ENCODE measurements at places on chromosomes 12 and 14.

DNA sequence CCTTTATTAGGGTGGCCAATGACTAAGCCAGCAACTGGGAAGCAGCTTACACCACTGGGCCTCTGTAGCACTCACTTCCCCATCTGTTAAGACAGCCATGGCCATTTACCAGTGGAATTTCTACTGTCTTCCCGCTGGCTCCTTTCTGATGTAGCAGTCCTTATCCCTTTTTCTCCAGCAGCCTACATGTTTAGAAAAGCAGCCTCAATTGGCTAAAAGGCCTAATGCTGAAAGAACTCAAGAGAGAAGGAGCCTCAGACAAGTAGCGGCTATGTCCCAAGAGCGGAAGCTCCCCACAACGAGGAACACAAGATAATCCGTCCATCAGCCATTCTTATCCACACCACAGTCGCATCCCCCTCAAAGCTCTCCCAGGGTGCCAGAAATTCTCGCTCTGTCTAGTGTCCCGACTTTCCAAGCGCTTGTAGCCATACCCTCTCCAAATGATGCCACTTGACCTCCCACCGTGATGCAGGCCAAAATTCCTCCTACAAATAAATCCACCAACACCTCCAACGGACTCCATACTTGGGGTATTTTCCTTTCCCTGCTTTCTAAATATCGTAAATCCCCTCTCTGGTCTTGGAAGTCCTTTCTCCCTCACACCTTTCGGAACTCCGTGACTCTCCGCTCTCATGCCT lies 624 bp downstream of the M6PR start:
- no peak for DNase-seq

- DNase-seq, result peak; percentile 18
These were observed 1.2 kb upstream of the TNFAIP2 start for GRCh38 chr14:103121846-103122584.

DNA sequence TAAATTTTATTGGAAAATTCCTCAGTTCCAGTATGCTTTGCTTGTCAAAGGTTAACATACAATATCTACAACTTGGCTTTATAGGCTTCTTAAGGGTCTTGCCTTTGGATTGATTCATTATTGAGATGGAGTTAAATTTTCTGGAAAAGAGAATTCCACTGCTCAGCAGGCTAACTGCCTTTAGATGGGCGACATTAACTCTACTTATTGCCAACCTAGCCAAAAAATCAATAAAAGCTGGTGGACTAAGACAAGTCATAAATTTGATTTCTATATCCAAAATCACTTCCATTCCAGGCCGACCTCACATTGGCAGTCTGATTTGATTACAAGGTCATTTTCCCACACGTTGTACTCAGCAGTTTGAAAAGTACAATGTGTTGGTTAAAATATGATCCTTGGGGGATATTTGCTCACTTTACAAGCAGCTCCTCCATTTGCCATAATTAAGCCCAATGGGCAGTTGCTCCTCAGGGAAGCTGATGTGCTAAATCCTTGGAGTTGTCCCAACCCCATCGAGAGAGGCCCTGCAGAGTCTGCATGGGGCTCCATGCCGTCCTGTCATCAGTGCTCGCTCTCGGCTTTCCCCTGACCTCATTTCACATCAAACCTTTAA lies 36.1 kb upstream of the CRY1 start:
- no peak for DNase-seq

DNA sequence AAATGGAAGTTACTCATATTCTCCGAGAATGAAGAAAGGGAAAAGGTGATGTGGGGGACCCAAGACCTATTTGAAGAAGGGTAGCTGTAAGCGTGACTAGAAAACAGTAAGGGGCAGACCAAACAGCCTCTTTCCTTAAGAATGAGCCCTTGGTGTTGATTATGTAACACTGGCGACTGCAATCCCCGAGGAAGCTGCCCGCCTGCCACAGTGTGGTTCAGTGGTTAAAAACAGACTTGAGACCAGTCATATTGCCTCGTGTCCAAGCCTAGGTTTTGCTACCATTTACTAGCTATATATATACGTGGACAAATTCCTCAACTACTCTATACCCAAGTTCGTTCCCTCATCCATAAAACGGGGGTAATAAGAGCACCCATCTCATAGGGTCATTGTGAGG lies 49.1 kb downstream of the SSPN start:
- DNase-seq, result no peak

GRCh38 chr14:97273540-97273939 lies 476.4 kb downstream of the VRK1 start:
- DNase-seq, result no peak

DNA sequence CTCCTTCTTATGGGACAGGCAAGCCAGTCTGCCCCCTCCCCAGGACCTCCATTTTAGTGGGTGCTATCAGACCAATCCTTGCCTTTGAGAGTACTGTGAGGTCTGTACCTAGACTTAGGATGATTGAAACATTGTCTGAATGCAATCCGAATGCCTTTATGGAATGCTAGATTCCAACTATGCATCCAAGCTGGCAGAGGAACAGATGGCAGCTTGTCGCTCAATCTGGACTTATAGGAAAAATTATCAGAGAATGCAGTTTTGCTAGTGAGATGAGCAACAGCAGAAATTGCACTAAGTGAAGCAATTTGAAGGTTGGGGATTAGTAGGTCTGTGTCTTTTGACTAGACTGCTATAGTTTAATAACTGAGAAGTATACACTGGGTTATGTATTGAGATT lies 109.1 kb downstream of the DYRK2 start:
- no peak for DNase-seq
